Osteoblast (primary cell): ENCODE measurements at places on chromosomes 6 and 20. TPM values are rescaled to one million over a fixed set of nuclear protein-coding genes. Genes with fewer than 3 reads are reported as not detected.

DNA sequence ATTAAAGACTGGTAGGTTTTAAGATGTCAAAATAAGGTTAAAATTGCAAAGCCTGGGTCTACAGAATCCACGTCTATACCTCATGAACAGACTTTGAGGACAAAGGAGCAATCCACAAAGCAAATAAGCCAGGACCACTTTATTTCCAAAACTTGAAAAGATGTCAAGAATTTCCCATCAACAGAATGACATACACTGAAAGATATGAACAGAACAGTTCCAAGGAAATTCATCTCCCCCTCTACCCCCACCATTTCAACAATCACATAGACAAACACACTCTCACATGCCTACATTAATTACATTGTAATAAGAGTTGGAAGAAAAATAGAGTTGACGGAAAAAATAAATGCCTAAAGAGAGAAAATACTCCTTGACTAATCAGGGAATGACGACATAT lies 45.2 kb upstream of the NHSL1 start:
- no peaks in the 10 kb centered on the region for H3K27me3 ChIP-seq
- peaks cover 43% of the 10 kb centered on the region for H3K4me1 ChIP-seq
- no peaks in the 10 kb centered on the region for H3K36me3 ChIP-seq
- H3K4me3 ChIP-seq, result no peak overlapping the region
- no peak for DNase-seq

The ZNF165 gene
- total RNA-seq, result 0.36 and 1.2 TPM in 2 replicates

DNA sequence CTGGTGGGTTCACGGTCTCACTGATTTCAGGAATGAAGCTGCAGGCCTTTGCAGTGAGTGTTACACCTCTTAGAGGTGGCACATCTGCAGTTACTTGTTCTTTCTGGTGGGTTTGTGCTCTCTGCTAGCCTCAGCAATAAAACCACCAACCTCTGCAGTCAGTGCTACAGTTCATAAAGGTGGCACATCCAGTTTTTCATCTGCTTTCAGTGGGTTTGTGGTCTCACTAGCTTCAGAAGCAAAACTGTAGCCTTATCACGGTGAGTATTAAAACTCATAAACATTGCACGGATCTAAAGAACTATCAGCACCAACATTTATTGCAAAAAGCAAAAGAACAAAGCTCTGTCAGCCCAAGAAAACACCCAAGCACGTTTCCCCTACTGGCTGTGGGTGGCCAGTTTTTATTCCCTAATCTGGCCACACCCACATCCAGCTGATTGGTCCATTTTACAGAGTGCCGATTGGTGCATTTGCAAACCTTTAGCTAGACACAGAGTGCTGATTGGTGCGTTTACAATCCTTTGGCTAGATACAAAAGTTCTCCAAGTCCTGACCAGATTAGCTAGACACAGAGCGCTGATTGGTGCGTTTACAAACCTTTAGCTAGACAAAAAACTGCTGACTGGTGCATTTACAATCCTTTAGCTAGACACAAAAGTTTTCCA lies 3.4 kb upstream of the TMEM14C start:
- H3K4me1 ChIP-seq, result peaks cover 15% of the 10 kb centered on the region
- DNase-seq, result no peak
- no peak overlapping the region for H3K27ac ChIP-seq
- no peaks in the 10 kb centered on the region for H3K36me3 ChIP-seq
- H3K27me3 ChIP-seq, result no peaks in the 10 kb centered on the region
- peak overlapping the region; percentile 72 for H3K4me3 ChIP-seq

The LPIN3 gene
- total RNA-seq, result 9.0 and 10.3 TPM in 2 replicates

- peak; percentile 82 for DNase-seq
- no peaks in the 10 kb centered on the region for H3K36me3 ChIP-seq
- H3K27me3 ChIP-seq, result no peaks in the 10 kb centered on the region
- peaks cover 10% of the 10 kb centered on the region for H3K4me1 ChIP-seq
Measured at GRCh38 chr6:17392978-17393891, at the start of gene CAP2. TSS of gene CAP2 (plus strand) at chr6:17393595. CDS start at chr6:17421556, 27,961 bp downstream.

DNA sequence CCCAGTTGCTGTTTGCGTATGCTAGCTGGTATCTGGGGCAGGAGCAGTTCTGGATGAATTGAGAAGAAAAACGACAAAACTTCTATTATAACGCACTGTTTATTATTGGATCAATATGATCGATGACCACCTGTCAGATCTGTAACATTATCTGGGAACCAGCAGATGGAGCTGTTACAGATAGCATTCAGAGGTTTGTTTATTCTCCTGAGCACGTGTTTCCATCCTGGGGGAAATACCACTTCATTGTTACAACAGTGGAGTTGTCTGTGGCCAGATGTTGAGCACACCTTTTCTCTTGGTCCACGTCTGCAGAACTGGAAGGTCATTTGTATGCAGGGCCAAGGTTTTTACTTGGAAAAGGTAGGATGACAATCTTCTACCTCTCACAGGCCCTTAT lies 16.0 kb upstream of the NKX2-2 start:
- no peaks in the 10 kb centered on the region for H3K4me1 ChIP-seq
- H3K27me3 ChIP-seq, result peaks cover 8% of the 10 kb centered on the region
- DNase-seq, result no peak

DNA sequence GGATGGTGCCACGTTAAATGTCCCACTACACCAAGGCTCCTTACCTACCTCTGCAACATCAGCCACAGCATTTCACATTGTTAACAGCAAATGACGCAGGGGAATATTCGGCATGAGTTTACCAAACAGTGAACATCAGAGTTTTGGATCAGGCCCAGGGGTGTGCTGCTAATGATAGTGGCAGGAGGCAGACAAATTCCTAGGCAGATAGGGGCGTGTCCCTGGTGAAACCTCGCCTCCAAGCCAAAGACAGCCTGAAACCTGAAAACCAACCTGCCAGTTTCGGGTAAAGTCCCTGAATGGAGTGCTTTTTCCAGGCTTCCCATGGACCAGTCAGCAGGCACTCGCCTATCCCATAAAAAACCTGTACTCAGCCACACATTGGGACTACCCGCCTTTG lies 133.6 kb downstream of the SH3BGRL2 start:
- H3K36me3 ChIP-seq, result no peaks in the 10 kb centered on the region
- no peaks in the 10 kb centered on the region for H3K27me3 ChIP-seq
- no peak for DNase-seq
- H3K27ac ChIP-seq, result no peak overlapping the region
- H3K4me3 ChIP-seq, result no peak overlapping the region

The SLC44A4 gene
- total RNA-seq, result not detected in 2 replicates

GRCh38 chr6:27066802-27067201 lies 180.7 kb upstream of the PRSS16 start:
- DNase-seq, result no peak
- no peak overlapping the region for H3K4me3 ChIP-seq
- no peak overlapping the region for H3K27ac ChIP-seq

The PBX2 gene
- 17.4 and 18.6 TPM in 2 replicates for total RNA-seq

DNA sequence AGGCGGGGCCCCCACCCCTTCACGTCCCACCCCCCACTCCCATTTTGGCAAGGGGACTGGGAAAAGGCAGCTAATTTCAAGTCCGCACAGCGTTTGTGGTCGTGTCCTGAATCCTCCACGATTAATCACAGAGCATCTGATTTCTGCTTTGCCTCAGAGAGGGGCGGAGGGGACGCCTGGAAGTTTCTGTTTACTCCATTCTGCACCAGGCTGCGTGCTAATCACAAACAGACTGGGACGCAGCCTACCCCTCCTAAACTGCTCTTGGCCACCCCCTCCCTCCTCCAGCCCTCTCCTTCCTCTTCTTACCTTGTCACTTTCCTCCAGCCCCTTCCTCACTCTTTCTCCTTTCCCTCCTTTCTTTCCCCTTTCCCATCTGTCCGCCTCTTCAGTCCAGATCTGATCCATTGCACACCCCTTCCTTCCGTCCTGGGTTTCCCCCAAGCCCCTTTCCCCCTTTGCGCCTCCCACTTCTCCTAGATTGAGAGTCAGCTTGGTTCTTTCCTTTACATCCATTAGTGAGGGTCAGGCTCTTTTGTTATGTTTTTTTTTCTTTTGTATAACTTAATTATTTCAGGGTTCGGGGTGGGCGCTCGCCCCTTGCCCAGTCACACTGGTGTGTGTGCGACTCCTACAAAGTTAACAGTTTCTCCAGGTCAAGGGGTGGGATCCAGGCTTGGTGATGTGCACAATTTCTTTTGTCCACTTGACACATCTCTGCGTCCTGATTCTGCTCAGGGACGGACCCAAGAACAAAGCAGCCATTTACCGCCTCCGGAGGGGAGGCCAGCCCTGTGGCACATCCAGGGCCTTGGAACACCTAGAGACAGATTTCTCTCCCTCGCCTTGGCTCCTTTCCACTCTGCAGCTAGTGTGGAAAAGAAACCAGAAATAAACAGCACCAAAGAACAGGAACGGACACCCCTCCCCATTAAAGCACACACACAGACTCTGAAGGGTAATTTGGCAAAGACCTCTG lies 520 bp upstream of the RIPOR3 start:
- peak overlapping the region; percentile 62 for H3K4me3 ChIP-seq
- H3K36me3 ChIP-seq, result no peaks in the 10 kb centered on the region
- peaks cover 17% of the 10 kb centered on the region for H3K4me1 ChIP-seq
- no peak overlapping the region for H3K27ac ChIP-seq

DNA sequence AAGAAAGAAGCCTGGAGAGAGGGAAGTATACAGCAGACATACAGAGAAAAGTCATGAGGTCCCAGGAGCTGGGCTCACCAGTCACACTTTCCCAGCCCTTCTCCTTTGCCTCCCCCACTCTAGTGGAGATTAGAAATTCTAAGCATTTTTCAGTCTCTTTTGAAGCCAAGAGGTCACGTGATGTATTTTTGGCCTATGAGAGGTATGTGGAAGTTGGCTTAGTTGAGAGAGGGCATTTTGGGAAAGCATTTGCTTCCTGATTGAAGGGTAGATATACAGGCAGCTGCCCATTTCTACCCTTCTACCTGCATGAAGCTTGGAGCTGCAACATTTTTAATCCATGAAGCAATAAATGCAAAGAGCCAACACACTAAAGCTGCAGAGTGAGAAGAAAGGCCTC lies 106.0 kb upstream of the TNFAIP3 start:
- H3K27ac ChIP-seq, result no peak overlapping the region
- H3K4me3 ChIP-seq, result no peak overlapping the region
- H3K27me3 ChIP-seq, result no peaks in the 10 kb centered on the region
- DNase-seq, result no peak

DNA sequence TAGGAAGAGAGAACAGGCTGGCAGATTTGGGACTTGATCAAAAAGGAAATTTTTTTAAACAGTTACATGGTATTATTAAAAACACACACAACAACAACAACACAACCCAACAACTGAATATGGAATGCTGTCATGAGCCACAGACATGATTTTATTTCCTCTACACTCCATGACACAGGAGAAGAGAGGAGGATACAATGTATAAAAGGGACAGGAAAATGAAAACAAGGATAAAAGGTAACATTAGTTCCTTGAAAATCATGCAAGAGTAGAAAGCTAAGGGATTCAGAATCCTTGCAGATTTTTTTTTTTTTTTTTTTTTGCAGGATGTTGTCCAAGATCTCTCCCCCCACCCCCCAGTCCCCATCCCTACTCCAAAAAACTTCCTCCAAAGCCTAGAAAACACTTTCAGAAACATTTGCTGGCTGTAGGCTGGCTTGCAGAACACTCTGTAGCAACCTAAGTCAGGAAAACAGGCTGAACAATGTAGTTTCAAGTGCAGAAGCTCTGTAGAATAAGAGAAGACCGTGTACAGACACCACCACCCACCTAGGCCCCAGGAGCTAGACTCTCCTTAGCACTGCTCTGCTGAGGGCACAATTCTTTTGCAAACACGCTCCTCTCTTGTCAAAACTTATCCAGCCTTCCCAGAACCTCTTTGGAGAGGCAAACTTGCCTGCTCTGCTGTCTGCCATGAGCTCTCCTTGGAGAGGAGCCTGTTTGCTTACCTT lies 845 bp downstream of the ZMYND8 start:
- H3K27me3 ChIP-seq, result no peaks in the 10 kb centered on the region
- peak overlapping the region; percentile 56 for H3K4me3 ChIP-seq
- H3K36me3 ChIP-seq, result no peaks in the 10 kb centered on the region
- H3K4me1 ChIP-seq, result peaks cover 99% of the 10 kb centered on the region
- DNase-seq, result no peak

The RNF5 gene
- total RNA-seq, result 25.3 and 32.9 TPM in 2 replicates

DNA sequence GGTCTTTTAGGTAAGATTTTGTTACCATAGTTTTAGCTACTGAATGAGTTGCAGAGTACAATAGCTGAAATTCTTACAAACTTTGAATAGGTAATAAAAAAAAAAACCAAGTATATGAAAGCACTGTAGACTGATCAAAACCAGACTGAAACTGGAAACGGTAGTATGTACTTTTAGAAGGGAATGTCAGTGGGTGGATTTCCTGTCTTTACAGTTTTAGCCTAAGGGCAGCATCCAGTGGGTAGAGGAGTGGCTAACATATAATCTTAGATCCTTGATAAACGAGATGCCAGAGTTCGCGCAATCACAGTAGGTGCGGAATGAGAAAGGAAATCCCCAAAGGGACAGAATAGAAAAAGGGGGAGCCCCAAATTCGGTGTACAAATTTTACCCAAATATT lies 385.9 kb upstream of the RUNX2 start:
- no peak overlapping the region for H3K4me3 ChIP-seq
- H3K36me3 ChIP-seq, result no peaks in the 10 kb centered on the region
- H3K27me3 ChIP-seq, result no peaks in the 10 kb centered on the region
- no peak overlapping the region for H3K27ac ChIP-seq
- DNase-seq, result no peak

- no peak overlapping the region for H3K27ac ChIP-seq
- no peaks in the 10 kb centered on the region for H3K36me3 ChIP-seq
- no peak overlapping the region for H3K4me3 ChIP-seq
- DNase-seq, result no peak
Measured at GRCh38 chr6:53216301-53216700, 67.7 kb upstream of the GCM1 start.

The CLIC5 gene
- total RNA-seq, result not detected in 2 replicates

DNA sequence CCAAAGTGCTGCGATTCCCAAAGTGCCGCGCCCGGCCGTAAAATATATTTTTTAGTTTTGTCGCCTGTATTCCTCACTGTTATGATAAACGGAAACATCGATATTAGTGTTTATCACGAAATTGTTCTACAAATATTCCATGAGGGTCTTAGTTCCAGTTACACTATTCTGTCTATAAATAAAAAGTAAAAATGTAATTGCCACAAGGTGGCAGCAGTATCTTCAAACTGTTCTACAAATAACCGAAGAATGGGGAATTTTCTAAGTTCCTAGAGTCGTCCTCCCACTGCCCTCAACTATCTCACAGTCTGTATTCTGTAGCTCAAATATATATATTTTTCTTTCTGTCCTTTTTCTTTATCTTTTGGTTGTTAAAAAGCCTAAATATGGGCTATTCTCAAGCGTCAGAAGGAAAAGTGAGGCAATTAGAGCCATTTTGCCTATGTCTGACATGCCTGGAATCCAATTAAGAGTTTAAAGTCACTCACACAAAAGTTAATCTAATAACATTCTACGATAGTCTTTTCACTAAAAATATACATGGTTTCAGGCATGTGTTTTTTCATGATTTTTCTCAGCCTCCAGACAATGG lies 14.2 kb upstream of the FAM162B start:
- H3K27me3 ChIP-seq, result no peaks in the 10 kb centered on the region
- no peaks in the 10 kb centered on the region for H3K4me1 ChIP-seq
- H3K36me3 ChIP-seq, result no peaks in the 10 kb centered on the region
- no peak overlapping the region for H3K4me3 ChIP-seq
- peak; percentile 29 for DNase-seq

- DNase-seq, result no peak
- H3K36me3 ChIP-seq, result no peaks in the 10 kb centered on the region
- no peak overlapping the region for H3K27ac ChIP-seq
- H3K4me3 ChIP-seq, result no peak overlapping the region
Measured at GRCh38 chr20:9142809-9143208, 73.9 kb downstream of the PLCB4 start.

GRCh38 chr20:4047614-4048013 lies 32.3 kb upstream of the RNF24 start:
- H3K27me3 ChIP-seq, result no peaks in the 10 kb centered on the region
- H3K36me3 ChIP-seq, result no peaks in the 10 kb centered on the region
- DNase-seq, result no peak
- H3K4me3 ChIP-seq, result no peak overlapping the region
- peaks cover 16% of the 10 kb centered on the region for H3K4me1 ChIP-seq
- H3K27ac ChIP-seq, result no peak overlapping the region
